ENCODE measurements at places on chromosomes 12 and 14.

DNA sequence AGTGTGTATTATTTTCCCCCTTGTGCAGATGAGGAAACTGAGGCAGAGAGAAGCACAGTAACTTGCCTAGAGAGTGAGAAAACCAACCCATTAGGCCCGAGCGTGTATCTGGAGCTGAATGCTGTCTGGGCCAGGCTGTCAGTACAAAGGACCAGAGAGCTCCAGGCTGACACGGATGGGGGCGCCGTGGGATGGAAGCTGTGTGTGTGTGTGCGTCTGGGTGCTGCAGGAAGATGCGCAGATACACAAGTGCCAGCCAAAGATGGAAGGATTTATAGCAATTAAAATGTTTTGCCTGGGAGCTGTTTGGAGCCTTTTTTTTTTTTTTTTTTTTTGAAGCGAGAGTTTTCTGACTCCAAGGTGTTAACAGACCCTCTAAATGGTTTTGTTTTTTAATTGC, 53.7 kb upstream of the GPATCH2L start:
- DNase-seq, result no peak

DNA sequence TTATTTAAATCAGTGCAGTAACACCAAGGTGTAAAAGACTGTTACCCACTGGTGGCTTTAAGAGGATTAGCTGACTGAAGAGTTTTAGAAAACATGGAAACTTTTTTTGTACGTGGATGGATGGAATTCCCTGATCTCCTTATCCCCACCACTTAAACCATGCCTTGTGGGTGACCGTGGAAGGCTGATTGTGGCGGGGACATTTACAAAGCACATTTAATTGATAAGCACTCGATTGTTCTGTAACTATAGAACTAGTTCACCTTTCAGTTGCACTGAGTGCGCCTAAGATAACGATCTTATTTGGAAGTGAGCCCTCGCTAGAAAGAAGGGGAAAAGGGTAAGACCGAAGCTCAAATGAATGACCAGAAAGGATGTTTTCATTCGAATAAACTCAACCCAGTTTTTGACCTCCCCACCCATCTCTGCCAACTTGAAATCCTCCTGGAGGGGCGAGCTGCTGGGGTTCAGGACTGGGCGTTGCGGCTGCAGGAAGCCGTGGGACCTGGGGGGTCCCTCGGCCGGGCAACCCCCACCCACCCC, 688 bp upstream of the RASSF3 start:
- DNase-seq, result peak; percentile 40

- DNase-seq, result no peak
These were observed 416.2 kb downstream of the C12orf50 start for GRCh38 chr12:87612996-87613395.

DNA sequence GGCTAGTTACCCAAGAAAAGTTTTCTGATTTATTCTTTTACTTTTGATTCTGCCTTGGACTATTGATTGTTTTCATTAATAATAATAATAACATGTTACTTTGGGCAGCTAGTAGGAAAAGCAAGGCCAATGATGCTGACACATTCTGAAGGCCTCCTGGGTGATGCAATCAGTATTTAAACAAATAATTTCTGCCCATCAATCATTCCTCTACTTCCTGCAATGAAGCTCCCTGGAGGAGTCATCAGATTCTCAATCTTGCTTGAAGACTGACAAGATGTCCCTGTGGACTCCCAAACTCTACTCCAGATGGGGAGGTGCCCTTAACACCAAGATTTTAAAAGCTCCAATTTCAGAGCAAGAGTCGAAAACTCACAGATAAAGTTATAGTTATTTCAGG, at the start of gene SPX:
Gene SPX (plus strand): TSS at position 244 of the 400 bp plus-strand sequence. CDS start 177 bp downstream, outside the sequence.
- DNase-seq, result no peak

DNA sequence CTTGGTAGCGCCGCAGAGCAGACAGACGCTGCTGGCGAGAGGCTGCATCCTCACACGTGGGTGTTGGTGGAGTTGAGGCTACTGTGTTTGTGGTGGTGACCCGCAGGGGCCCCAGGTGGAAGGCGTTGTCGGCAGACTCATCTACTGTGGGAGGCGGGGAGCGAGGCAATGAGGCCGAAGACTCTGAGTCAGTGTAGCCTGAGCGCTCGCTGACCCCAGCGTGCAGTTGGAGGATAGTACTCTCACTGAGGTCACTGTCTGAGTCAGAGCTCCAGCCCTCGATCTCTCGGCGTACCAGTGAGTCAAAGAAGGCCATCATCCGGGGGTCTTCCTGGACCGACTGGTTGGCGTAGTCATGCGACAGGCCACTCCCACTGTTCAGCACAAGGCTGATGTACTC, 76.0 kb upstream of the ACTN1 start:
- DNase-seq, result no peak

GRCh38 chr12:48946205-48946604, 11.1 kb downstream of the ARF3 start:
- no peak for DNase-seq

All from naive thymus-derived CD8-positive, alpha-beta T cell (primary cell).